ENCODE measurements at places on chromosomes 4 and X.

- DNase-seq: no peak
Observed at GRCh38 chr4:20319825-20320612, 68.3 kb downstream of the SLIT2 start.

- no peak for DNase-seq
Observed at GRCh38 chr4:160026721-160027120, 923.8 kb downstream of the RAPGEF2 start.

DNA sequence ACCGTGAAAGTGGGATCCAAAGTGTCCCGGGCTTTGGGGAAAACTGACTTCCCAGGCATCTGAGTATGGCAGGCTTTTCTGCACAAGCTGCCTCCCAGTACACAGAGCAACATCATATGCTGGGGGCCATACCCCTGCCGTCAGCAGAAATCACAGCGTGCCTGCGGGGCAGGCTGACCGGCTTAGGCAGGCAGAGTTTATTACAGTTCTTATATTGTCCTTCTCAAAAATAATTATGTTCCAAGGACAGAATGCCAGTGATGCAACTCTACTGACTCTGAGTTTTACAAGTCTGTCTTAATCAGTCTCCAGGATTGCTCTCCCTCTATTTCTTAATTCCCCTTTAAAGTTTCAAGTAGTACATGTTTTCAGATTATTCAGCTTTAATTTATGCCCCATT, 37.0 kb downstream of the IL21 start:
- no peak for DNase-seq

- no peak for DNase-seq
Observed at GRCh38 chr4:98179951-98180350, 36.7 kb upstream of the STPG2 start.

- no peak for DNase-seq
Observed at GRCh38 chrX:38277802-38278201, 49.5 kb downstream of the RPGR start.

DNA sequence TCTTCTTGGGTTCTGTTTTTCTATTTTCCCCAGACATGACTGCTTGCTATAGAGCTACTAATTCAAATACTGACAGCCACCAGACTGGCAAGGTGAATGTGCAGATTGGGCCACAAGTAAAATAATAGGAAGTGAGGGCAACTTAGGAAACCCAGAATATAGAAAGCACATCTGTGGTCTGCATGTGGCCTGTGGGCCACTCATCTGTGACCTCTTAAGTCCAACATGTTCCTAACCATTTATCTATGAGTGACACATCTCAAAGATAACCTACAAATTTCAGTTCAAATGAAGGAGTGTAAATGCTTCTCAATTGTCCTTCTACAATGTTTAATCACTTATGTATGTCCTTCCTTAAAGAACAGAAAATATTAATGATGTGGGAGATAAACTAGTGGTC, 128.9 kb downstream of the REELD1 start:
- DNase-seq: no peak

- no peak for DNase-seq
Observed at GRCh38 chrX:64977830-64978229, 1.6 kb upstream of the ZC4H2 start.

- DNase-seq: no peak
Observed at GRCh38 chr4:20995015-20995414, 294.8 kb downstream of the PACRGL start.

GRCh38 chr4:152860046-152860445, 76.1 kb upstream of the FHDC1 start:
- no peak for DNase-seq

- no peak for DNase-seq
Observed at GRCh38 chrX:16796298-16796697, 10.0 kb downstream of the TXLNG start.

DNA sequence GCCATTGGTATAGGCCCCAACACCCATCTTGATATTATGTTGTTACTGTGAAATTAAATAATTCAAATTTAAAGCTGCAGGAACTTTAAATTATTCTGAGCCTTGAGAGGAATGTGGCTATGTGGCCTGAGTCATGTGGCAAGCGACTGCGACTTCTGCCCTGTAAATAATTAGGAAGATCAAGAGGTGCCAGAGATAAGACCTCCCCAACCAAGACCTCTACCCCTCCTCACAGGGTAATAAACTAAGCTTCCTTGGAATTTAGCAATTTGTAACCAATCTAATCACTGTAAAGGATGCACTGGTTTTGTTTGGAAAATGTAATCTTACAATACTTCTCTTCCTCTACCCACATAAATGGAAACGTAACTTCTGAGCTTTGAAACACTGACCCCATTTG, 501.9 kb downstream of the RAPGEF2 start:
- DNase-seq: no peak

- DNase-seq: peak; percentile 29
Observed at GRCh38 chrX:120365320-120365719, 3.4 kb downstream of the ATP1B4 start.

GRCh38 chr4:153432965-153433753, 33.0 kb upstream of the TMEM131L start:
- DNase-seq: peak; percentile 4
